ENCODE measurements at places on chromosomes 4 and X.

DNA sequence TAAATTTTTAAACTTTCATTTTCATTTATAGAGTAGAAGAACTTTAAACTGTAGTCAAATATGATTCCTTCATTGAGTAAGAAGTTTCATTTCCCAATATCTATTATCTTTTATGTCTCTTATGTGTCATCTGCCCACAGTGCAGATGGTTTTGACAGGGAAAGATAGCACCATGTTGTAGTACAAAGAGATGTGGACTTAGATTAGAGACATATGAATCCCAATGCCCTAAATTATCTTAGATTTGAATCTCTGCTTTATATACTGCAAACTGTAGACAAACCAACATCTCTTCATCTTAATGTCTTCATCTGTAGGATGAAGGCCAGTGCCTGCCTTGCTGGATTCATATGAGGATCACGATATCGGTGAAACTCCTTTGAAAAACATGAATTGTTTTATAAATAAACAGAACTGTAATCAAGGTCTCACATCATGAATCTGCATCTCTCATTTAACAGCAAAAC, 217.5 kb downstream of the BANK1 start:
- DNase-seq: no peak

GRCh38 chr4:7510538-7510937, 75.8 kb upstream of the PSAPL1 start:
- DNase-seq: no peak

GRCh38 chr4:35539404-35540055, 704.8 kb downstream of the ARAP2 start:
- DNase-seq: no peak

DNA sequence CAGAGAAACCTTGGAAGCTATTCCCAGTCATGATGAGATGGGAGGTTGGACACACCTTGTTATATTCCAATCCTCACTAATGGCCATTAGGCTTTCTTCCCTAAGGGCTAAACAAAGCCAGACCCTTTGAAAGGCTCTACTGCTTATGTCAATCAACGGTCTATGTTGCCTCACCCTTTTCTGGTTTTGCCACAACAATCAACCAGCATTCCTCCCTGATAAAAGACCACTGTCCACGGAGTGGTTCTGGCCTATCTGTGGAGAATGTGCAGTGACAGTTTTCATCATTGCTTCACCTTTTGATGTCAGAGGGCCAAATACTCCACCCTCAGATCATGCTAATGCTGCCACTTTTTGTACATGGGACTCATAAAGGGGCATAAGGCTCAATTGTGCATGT, 913.4 kb downstream of the RPA4 start:
- DNase-seq: no peak

DNA sequence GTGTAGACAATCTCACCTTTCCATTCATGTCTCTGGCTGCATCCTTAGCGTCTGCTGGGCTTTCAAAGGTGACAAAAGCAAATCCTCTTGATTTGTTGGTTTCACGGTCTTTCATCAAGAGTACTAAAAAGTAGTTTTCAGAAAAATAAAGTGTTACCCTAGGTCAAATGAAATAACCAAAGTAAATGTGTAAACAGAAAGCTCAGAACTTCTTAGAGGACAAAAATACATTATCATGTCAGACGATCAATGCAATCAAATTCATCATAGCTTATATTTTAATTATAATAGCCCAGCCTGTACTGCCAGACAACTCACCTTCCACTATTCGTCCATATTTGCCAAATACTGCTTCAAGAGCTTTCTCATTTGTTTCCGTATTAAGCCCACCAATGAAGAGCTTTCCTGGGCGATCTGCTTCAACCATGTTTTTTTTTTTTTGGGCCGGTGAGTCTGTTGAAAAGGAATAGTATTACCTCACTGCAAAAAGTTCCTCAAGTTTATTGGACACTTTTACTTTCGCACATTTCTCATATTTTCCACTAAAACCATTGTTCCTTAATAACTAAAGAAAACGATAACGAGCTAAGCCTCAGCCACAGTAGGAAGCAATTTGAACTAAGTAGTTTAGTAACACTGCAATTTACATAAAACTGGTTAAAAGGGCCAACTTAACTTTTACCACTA, 1.4 kb downstream of the RBMX start:
- no peak for DNase-seq

DNA sequence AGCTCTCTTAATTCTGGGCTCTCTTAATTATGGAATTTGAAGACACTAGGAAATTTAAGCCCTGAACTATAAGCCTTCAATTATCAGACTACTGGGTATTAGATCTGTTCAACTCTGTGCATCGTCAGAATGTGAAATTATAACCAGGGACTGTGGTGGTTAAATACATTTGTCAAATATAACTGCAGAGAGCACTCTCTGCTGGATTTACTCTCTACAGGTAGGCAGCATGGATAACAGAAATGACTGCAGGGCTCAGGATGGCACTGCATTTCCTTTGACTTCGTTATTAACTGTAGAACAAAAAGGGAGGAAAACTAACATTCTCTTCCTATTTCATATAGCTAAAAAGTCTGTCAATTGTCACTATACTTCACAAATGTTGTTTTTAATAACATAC, 310.1 kb upstream of the RASGEF1B start:
- DNase-seq: no peak

GRCh38 chr4:83582289-83582785, 46.4 kb downstream of the GPAT3 start:
- no peak for DNase-seq

DNA sequence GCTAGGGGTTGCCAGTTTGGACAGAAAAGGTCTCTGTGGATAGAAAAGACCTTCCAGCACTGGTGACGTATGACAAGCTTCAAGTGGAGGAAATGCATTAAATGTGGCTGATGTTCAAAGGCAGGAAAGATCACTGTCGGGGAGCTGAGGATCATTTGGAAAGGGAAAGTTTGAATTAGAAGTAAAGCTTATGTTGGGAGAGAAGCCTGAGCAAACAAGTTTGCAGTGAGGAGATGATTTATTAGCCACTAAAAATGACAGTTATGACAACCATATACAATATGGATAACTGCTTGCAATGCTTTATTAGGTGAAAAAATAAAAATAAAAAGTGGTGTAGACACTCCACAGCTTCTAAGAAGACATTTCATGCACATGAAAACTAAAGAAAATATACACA, 135.3 kb upstream of the HS3ST1 start:
- DNase-seq: no peak

DNA sequence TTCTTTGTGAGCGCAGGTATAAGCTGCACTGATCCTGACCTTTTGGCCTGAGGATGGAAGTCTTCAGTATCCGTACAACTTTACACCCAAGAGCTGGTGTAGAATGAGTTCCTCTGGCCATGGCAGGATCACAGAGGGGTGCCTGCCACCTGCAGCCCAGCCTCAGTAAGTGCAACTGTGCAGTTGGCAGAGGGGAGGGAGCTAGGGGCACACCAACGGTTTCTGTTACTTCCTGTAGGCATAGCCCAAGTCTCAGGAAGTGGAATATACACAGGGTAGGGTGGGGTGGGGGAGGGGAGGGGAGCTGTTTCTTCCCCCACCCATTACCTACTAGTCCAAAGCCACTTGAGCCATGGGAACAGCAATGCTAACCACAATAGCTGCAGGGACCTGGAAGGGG, 85.4 kb upstream of the GBA3 start:
- no peak for DNase-seq

DNA sequence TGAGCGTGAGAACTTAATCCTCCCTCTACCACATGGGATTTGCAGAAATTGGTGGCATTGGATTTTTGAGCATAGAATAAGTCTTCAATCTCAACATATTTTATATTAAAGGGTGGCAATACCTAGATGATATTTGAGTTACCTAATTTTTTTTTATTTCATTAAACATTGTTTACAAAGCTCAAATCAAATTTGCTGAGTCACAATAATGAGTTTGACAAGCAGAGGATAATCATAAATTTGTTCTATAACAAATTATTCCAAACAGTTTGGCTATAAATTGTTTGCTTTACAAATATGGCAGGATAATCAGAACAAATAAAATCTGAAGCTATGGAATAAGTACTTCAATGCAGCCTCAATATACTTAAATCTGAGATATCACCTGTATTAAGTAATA, 22.7 kb downstream of the EMCN start:
- DNase-seq: no peak

- no peak for DNase-seq
Observed at GRCh38 chrX:71910643-71910985, at the start of gene NHSL2. Gene NHSL2, plus strand, starts transcription at chrX:71910845.

- DNase-seq: no peak
Observed at GRCh38 chrX:68895341-68895755, 66.5 kb downstream of the EFNB1 start.

GRCh38 chrX:11464836-11465463, 171.7 kb downstream of the AMELX start:
- DNase-seq: no peak

DNA sequence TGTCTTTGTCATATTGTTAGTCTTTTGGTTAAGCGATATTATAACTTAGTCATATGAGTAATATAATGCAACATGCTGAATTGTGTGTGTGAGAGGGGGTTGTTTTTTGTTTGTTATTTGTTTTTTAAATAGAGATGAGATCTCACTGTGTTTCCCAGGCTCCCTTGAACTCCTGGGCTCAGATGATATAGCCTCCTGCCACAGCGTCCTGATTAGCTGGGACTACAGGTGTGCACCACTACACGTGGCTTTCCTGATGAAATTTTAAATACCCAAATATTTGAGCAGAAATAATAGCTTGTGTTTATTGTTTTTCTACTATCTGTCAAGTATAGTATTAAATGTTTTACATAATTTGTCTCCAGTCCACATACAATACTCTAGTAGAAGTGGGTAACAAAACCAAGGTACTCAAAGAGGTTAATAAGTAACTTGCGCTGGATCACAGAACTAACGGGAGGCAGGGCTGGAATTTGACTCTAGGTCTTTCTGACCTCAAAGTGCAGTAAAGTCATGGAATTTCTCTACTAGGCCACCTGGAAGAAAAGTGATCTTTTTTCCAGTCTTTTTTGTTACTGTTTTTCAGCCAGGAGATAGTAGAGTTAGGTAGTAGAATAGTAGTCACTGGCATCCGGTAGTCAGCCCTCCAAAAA, 47.8 kb downstream of the CLCN3 start:
- no peak for DNase-seq

DNA sequence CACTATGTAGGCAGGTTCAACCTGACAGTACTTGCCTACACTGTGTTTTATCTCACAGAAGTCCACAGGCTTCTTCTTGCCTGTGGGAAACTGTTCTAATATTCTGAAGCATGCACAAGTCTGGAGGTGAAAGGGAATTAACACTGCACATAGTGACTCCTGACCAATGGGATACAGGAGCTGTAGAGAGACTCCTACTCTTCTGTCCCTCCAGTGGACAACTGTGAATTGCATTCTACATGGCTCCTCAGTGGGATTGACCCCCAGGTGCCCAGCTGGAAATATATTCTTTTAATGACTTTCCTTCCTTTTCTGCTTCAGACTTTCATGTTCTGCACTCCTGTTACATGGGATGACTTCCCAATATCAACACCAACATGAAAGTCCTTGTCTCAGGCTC, 8.2 kb upstream of the YIPF6 start:
- no peak for DNase-seq
